ENCODE measurements at places on chromosomes 3 and 15.

DNA sequence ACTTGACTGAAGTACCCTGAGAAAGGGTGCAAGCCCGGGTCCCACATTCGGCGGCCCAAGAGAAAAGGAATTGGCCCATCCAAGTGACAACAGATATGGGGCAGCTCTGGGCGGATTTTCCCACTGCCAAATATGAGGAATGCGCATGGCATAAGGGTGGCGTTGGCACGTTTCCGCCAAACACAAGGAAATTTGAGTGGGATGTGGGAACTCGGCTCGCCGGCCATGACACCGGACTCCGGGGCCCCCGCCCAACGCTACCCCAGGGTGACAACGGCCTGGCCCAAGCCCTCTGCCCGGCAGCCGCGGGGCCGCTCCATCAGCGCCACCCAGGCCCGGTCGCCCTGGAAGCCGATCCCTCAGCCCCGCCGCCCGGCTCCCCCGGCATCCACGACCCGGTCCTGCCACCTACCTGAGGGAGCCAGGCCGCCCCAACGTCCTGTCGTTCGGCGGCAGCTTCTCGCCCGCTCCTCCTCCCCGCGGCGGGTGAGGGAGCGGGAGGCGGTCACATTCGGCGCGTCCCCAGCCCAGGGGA is 449 bp downstream of the RAF1 start:
- peak; percentile 74 for DNase-seq

- peak; percentile 84 for DNase-seq
Observed at GRCh38 chr3:128875556-128876120, 3.8 kb upstream of the ACAD9 start.

GRCh38 chr15:45130291-45131000 is 652 bp downstream of the DUOX1 start:
- DNase-seq: no peak

- DNase-seq: no peak
Observed at GRCh38 chr3:9225268-9225667, 24.2 kb downstream of the SRGAP3 start.

GRCh38 chr3:166663194-166663593 is 716.9 kb downstream of the ZBBX start:
- DNase-seq: no peak

DNA sequence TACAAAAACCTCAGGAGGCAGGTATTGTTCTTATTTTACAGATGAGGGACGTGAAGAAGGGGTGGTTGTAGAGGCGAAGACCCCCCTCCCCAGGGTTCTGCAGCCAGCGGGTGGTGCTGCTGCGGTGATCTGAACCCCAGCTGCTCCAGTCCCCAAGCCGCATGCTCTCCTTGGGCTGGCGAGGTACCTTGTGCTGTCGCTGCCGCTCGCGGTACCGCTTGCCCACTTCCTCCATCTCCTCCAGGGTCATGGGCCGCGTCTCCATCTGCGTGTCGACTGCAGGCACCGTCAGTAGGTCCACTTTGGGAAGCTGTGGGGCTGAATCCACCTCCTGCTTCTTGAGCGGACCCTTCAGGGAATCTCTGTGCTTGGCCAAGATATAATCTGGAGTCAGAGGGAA is 17.5 kb downstream of the EFCAB12 start:
- DNase-seq: no peak

All from suppressor macrophage (primary cell).